ENCODE measurements at places on chromosomes 6 and 20.

DNA sequence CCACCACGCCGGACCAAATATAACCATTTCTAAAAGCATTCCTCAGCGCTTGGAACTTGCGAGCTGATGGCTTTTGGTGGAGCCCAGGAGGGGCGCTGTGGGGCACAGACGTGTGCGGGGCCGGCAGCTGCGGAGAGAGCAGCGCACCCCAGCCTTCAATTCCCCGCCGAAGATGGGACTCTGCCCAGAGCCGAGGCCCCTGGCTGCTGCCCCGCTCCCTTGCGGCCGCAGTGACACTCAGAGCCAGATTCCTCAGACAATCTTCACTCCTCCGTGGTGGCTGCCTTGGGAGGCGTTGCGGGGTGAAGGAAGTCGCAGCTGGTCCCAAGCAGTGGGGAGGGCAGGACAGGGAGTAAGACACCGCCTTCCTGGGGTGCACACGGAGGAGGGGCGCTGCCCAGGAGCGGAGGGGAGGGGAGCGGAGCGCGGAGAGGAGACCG lies 87.7 kb downstream of the TMEM242 start:
- DNase-seq: peak; percentile 59

DNA sequence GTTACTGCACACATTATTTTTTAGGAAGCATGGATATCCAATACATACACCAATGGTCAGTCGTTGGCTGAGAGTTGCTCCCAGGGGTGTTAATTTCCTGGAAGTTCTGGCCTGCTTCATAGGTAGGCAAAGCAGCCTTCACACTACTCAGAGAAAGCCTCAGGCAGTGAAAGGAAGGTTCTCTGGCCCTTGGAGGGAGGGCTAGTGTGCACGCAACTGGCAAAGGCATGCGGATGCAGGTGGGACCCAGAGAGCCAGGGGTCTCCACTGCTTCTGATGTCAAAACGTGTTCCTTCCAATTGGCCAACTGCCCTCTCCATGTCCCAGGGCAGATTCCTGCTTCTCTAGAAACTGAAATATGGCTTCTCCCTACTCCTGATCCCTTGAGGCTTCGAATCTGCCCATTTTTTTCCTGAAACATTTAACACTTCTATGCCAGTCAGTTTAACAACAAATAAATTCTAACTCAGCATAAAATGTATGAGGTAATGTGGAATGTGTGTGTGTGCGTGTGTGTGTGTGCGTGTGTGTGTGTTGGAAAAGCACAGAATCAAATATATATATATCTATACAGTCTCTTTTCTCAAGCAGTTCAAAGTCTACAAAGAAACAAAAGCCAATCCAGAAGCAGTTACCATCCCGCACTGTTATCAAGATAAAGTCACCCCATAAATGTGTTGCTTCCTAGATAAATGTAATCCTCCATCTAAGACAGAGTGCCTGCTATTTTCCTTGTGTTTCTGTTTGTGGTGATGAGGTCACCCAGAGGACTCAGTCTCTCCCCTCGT lies 94.0 kb upstream of the HIVEP1 start:
- no peak for DNase-seq

GRCh38 chr20:62663145-62664018 lies 21.1 kb downstream of the SLCO4A1 start:
- no peak for DNase-seq

- no peak for DNase-seq
These were observed 77.5 kb downstream of the FKBP5 start for GRCh38 chr6:35611240-35611639.

DNA sequence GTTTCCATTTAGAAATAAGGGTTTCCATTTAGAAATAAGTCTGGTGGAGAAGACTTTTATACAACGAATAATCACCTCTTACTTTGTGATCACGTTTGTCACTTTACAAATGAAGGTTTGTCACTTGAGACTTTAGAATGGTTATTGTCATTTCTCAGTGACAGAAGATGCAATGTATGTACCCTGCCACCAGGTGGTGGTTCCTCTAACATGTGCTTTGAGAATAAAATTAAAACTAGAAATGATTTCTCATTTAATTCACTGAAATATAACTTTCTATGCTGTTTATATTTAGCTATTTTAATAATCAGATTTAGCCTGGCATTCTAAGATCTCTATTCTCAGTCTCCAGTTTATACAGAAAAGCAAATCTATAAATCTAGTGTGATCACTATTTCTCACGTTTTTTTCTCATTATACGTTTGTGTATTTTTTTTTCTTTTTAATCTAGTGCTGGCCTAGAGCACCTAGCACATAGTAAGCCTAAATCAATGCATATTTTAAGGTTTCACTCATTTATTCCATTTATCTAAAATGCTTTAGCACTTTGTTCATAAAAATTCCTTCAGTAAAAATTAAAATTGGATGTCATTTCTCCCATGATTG lies 57.4 kb upstream of the TFAP2D start:
- DNase-seq: no peak

DNA sequence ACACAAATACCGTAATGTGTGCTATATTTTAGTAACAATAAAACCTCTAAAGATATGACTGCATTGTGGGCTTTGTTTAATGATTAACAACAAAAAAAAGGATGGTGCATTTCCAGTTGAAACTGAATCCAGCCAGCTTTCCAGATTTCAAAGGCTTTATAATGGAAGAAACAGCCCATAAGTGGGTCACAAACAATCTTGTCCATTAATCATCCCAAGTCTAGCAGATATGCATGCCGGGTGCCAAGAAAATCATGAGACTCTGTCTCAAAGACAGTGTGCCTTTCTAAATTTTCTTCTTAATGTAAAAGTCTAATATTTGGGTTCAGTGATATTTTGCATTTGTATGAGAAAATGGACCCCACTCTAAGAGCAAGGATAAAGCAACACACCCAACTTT lies 20.6 kb upstream of the LAMP5 start:
- no peak for DNase-seq

DNA sequence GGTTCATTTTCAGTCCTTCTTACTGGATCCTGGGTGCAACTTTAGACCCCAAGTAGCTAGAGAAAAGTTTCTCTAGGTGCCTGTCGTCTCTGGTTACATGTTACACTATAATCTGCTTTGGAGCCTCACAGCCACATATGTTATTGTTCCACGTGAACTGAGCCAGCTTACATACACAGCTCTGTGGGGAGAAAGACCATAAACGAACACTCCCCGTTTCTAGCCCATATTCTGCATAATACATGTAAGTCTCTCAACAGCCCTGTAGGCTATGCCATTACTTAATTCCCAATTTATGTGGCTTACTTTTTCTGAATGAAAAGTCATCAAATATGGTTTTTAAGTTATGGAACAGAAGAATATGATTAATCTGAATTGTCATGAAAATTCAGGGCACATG lies 233.8 kb downstream of the BCKDHB start:
- no peak for DNase-seq

DNA sequence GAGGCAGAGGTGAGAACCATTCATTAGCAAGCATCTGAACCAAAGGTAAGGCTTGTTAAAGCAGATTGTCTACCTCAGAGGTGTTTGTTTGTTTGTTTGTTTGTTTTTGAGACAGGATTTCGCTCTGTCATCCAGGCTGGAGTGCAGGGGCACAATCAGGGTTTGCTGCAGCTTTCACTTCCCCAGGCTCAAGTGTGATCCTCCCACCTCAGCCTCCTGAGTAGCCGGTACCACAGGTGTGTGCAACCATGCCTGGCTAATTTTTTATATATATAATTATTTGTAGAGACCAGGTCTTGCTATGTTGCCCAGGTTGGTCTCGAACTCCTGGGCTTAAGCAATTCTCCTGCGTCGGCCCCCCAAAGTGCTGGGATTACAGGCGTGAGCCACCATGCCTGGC lies 17.2 kb downstream of the CYP39A1 start:
- no peak for DNase-seq

DNA sequence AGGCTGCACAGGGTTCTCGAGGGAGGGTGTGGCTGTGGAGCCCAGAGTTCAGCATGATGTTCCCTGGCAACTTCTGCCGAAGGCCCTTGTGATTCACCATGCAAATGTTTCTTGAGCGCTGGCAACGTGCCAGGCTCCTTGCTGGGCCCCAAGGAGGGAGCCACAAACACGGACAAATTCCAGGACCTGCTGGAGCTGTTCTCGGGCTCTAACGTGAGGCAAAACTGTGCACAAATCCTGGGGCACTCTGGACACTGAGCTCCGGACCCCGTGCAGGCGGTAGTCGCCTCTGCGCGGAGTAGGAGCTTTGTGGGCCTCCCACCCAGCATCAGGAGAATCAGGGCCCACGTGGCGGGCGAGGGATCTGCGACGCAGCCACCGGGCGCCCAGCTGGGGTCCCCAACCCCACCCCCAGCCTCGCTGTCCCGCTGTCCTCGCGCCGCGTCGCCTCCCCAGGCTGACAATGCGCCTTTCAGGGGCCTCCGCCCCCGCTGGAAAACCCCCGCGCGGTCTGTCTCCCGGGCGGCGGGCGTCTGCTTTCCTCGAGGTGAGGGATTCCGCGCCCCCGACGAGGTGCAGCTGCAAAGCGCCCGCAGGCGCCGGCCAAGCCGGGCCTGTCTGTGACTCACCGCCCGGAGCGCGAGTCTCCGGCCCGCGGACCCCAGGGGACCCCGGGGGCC lies 31.7 kb upstream of the SCUBE3 start:
- DNase-seq: no peak

- DNase-seq: peak; percentile 47
These were observed 313.6 kb downstream of the ALDH8A1 start for GRCh38 chr6:134636186-134636799.

GRCh38 chr6:121105461-121105860 lies 228.8 kb downstream of the TBC1D32 start:
- DNase-seq: no peak

DNA sequence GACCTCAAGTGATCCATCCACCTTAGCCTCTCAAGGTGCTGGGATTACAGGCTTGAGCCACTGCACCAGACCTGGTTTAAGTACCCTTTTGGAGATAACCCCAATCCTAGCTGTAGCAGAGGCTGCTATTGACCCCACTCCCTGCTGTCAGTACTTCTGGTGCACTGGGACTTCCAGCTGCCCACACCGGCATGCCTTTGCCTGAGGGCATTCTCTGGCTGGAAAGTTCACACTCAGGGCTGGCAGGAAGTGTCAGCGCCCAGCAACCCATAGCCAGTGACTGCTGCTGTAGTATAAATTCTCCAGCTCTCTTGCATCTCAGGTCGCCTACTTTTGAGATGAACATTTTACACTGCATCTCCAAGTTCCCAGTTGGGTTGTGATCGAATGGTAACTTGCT lies 75.3 kb downstream of the UTRN start:
- DNase-seq: no peak

DNA sequence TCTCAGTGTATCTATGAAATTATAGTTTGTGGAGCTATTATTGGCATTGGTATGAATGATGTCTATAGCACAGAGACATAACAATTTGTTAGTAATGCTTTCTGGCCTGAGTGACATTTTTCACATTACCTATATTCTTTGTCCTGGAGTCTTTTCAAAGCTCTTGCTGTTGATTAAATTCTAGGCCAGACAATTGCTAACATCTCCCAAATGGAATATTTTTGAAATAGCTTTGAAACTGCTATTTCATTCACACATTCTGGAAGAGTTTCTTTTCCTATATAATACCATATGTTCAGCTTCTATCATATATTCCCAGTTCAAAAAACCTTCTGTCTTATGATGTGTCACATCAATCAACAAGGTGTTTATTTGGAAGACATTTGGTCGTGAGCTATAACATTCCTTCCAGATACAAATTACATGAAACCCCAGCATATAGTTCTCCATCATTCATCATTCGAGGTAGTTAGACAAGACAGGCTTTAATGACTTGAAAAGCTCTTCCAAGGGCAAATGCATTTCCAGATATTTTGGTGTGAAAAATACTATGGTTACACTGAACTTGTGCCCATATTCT lies 452.8 kb downstream of the KHDRBS2 start:
- DNase-seq: no peak

DNA sequence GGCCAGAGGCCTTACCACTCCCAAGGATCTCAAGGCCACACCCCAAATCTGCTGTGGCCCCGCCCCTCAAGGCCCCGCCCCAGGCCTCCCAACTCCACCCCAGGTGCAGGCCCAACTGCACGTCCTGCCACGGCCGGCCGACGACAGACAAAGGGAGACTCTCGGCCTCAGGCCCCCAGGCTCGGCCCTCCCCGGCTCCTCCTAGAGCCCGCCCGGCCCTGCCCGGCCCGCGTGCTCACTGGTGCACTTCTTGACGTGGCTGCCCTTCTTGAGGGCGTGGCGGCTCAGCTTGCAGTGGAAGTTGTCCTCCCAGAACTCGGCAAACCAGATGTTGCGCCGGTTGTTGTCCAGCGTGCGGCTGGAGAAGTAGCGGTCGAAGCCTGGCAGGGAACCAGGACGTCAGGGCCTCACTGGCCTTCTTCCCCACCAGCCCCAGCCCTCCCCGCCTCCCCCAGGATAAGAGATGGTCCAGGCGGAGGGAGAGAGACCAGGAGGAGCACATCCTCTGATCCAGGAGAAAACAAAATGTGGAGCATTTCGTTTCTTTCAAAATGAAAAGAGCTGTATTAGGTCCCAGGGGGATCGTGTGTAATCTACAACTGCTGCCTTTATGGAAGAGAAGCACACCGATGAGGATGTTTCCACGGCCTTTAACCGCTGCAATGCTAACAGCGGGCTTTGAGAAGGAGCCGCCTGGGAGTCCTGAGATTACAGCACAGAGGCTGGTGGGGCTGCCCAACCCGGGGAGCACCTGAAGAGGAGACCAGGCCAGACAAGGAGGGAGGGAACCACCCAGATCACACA lies 89.4 kb downstream of the GRM4 start:
- no peak for DNase-seq

DNA sequence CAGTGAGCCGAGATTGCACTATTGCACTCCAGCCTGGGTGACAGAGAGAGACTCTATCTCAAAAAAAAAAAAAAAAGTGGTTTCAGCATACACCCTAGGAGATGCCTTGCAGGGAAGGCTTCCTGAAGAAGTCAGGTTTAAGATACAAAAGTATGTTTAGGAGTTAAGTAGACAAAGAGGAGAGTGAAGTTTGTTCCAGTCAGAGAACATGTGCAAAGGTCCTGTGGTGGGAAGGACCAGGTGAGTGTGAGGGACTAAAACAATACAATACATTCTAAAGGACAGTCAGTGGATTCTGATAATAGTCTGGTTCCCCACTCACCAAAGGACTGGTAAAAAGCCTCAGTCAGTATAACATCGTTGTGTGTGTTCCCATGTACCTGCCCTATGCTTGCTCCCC lies 299.3 kb downstream of the HIVEP2 start:
- no peak for DNase-seq

DNA sequence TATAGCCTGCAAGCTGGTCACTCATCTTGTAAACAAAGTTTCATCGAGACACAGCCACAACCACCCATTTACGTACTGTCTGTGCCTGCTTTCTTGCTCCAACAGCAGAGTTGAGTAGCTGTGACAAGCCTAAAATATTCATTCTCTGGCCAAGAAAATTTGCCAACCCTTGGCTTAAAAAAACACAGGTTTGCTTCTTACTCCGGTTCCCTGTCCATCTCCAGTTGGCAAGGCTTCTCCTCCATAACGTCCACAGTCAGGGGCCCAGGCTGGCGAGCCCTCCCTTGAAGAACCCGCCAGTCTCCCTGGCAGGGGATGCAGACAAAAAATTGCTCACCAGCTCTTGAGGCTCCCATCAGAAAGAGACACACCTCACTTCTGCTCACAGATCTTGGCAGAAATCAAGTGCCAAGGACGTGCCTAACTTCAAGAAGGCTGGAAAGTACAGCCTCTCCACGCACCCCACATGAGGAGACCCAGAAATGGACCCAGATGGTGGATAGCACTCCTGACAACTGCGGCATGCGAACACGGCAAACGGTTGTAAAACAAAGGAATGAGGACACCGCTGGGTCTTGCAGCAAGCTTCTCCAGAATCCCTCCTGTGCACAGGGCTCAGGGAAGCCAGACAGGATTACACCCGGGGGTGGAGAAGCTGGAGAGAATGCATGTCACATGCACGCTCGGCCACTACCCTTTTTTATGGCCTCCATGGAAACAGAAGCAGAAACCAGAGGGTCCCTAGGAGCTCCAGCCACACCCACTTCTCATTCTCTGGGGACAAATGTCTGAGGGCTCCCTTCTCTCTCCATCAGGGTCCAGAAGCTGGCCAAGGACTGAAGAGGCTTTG lies 59.8 kb upstream of the SIRPA start:
- DNase-seq: no peak

Measured in stimulated activated CD4-positive, alpha-beta T cell treated with anti-CD3 and anti-CD28 coated beads, Interleukin-4, amount 100 ng/mL, for 1 hour (primary cell).